Lower lobe of right lung (tissue), 2 donors: ENCODE measurements at places on chromosomes 5 and 9. TPM values are rescaled to one million over a fixed set of nuclear protein-coding genes. Genes with fewer than 3 reads are reported as not detected.

DNA sequence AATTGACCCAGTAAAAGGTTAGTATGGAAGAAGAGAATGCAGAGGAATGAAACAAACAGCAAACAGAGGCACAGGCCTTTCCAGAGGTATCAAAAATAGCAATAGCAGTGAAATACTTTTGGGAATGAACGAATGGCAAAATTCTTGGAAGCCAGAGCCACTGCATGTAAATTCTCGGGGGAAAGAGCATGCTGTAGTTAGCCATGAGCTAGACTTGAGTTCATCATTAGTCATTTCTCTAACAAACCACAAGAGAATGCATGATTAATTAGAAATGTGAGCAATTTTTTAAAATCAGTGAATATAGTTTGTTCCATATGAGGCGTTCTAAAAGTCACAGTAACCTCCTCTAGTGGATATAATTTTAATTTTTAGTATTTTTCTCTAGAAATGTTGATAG, 170.3 kb upstream of the PRR16 start:
- no peaks in the 10 kb centered on the region for H3K36me3 ChIP-seq
- H3K4me1 ChIP-seq = no peaks in the 10 kb centered on the region
- H3K27ac ChIP-seq = no peak overlapping the region
- no peak for DNase-seq

DNA sequence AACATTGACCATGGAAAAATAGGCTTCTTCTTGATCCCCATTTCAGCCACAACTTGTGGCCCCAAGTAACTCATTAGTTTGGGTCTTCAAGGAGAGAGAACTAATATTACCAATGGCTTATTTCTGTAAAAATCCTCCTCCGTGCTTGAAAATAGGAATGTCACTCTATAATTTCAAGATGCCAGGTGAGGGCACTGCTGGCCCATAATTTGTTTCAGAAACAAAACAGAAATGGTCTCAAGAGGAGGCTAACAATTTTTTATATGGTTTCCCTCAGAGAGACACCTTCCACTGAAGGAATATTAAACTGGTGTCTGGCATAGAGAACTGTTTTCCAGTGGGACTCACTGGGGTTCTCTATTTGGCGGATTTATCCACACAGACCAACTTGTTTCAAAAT, 437.0 kb upstream of the TRPC7 start:
- no peaks in the 10 kb centered on the region for H3K36me3 ChIP-seq
- H3K27me3 ChIP-seq = no peaks in the 10 kb centered on the region
- DNase-seq = no peak
- no peak overlapping the region for H3K4me3 ChIP-seq
- H3K27ac ChIP-seq = no peak overlapping the region

Gene SPATA31A3
- not detected for total RNA-seq

Gene TMEM171
- not detected for total RNA-seq

DNA sequence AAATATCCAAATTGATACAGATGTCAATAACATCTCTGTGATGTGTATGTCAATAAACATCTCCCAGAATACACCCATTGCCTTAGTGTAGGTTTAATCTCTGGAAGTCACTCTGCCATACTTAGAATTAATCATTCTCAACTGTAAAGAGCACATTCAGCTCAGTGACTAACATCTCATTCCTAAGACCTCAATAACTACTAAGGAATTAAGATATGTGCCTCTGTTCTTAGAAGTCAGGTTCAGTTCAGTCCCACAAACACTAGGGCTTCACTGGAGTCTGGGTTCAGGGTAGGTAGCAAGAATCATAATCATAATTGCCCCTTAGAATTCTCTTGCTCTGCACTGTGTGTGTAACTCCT, 31.7 kb downstream of the UGCG start:
- H3K27me3 ChIP-seq = no peaks in the 10 kb centered on the region
- no peak for DNase-seq
- H3K36me3 ChIP-seq = peaks cover 75% of the 10 kb centered on the region

Gene SYNPO
- 90.6 TPM for total RNA-seq

DNA sequence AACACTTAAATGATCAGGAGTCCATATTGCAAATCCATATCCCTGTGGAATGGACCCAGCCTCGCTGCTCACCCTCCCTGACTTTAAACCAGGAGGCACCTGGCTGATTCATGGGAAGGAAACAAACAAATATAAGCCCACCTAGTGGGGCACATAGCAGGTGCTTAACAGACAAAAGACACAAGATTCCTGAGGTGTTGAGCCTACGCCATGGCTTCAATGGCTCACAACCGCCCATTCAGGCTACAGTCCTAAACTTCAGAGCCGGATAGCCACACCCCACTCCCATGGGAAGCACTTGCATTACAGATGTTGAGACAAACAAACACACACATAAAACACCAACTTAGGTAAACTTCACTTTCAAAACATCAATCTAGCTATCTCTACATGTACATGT, 359.9 kb downstream of the ICE1 start:
- no peaks in the 10 kb centered on the region for H3K4me1 ChIP-seq
- H3K27me3 ChIP-seq = no peaks in the 10 kb centered on the region
- no peak overlapping the region for H3K4me3 ChIP-seq

GRCh38 chr5:14502294-14502690, 79.3 kb upstream of the OTULINL start:
- H3K4me1 ChIP-seq = no peaks in the 10 kb centered on the region
- H3K27ac ChIP-seq = no peak overlapping the region
- DNase-seq = no peak
- H3K4me3 ChIP-seq = no peak overlapping the region
- peaks cover 100% of the 10 kb centered on the region for H3K36me3 ChIP-seq

Gene INSL6
- total RNA-seq = not detected

DNA sequence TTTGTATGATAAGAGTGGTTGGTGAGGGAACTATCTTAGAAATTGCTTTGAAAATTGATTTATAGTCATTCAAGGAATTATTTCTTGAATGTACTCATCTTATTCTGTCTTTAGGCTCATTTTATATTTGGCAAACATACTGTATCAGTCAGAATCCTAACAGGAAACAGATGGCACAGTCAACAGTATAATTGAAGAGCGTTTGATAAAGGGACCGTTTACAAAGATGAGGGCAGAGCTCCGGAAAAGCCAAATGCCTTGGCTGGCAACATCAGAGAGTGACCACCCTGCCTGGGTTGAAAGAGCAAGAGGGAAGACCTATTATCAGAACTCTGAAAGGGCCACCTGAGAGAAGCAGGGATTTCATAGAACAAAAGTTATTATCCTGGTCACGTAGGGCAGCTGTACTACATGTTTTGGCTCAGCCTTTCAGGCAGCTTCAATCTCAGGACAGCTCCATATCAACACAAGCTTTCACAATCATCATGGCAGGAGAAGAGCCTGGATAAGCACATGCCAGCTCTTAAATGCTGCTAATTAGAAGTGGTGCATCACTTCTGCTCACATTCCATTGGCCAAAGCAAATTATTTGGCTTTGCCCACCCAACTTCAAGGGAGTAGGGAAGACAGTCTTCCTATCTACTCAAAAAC, 47.2 kb upstream of the ARL15 start:
- no peaks in the 10 kb centered on the region for H3K4me1 ChIP-seq

- no peak overlapping the region for H3K4me3 ChIP-seq
- DNase-seq = no peak
- H3K27ac ChIP-seq = no peak overlapping the region
- no peaks in the 10 kb centered on the region for H3K36me3 ChIP-seq
These were observed 1013.9 kb downstream of the EFNA5 start for GRCh38 chr5:106656821-106657220.

DNA sequence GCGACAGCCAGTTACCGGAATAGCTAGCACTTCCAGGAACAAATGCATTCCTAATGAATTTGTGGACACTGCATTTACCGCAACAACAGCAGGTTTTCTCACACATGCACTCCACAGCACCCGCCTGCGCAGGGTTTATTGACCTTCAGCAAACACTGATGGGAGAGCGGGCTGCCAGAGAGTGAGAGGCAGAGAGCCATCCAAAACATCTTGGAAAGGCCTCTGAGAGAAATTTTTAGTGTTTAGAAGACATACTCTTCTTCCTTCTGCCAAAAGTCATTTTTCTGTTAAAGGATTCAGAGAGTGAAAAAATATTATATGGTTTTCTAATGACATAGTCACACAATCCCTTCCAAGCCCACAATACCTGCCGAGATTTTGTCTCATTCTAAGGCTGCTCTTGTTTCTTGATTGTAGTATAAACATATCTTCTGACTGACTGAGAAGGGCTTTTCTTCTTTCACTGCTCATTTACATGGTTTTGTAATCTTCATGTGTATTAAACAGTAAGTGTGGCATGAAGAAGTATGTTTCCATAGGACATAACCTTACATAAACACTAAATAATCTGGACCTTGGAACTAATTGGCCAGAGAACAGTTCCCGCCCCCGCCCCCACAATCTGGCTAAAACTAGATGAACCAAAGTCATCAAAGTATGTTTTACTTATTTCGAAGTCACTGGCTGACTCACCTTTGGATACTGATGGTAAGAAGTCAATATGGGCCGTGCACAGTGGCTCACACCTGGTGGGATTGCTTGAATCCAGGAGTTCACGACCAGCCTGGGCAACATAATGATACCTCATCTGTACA, 432.5 kb upstream of the MEF2C start:
- no peak overlapping the region for H3K4me3 ChIP-seq
- no peaks in the 10 kb centered on the region for H3K4me1 ChIP-seq
- DNase-seq = peak; percentile 57
- no peaks in the 10 kb centered on the region for H3K27me3 ChIP-seq

DNA sequence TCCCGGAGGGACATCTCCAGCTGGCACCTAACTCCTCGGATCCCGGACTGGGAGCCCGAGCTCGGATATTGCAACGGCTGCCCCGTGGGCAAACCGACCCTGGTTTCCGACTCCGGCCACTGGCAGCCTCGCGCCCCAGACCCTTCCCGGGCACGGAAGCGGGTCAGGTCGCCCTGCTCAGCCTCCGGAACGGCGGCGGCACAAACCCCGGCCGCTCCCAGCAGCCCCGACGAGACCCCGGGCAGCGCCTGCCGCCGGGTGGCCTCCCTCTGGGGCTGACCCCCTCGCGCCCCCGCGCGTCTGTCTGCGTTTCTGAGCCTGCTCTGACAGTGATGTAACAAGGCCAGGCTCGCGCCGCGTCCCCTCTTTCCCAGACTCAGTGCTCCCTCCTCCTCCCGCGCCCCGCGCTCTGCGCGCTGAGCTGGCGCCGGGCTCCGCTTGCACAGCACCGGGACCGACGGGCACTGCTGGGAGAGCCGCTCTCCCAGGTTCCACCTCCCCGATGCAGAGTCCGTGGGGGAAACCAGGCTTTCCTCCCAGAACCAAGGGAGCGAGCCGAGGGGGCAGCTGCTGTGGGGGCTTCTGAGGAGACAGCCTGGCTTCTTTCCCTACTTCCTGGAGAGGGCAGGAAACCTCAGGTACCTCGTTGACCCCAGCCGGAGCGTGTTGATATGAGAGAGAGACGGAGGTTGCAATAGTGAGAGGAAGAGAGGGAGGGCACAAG, at the start of gene TMEM215:
TSS of gene TMEM215 (plus strand) at position 373 of the 724 bp plus-strand sequence. CDS start 644 bp downstream, outside the sequence.
- DNase-seq = peak; percentile 37
- H3K27ac ChIP-seq = no peak within 1 kb of the TSS
- no peaks in the 10 kb centered on the region for H3K4me1 ChIP-seq
- peak within 1 kb of the TSS; percentile 23 for H3K4me3 ChIP-seq
- no peaks in the 10 kb centered on the region for H3K36me3 ChIP-seq
- peaks cover 50% of the 10 kb centered on the region for H3K27me3 ChIP-seq

DNA sequence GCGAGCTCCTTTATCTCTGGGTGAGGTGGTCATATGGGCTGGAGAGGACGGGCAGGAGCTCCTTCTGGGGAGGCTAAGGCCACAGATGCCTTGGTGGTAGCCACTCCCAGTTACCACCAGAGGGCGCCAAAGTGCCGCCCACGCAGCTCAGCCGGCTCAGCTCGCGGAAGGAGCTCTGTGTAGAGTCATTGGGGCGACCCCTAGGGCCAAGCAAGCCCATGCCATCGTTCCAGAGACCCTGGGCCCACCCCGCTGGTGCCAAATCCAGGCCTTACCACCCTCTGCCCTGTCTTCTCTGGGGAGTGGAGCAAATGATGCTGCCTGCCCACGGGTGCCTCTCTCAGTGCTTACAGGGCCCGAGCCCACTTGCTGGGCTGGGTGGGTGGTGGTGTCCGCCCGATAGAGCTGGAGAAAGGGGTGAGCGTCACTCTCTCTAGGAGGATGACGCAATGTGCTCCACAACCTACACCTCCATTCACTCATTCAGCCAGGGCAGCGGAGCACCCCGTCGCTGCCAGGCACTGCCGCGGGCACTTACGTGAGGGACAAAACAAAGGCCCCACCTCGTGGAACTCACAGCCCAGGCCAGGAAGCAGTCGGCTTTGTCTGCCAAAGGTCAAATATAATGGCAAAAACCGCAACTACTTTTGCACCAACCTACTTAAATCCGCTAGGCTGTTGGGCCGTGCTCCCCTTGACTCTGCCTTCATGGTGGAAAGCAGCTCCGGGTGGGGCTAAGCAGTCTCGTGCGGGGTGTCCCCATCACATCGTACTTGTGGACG, 13.8 kb downstream of the TSPAN17 start:
- peaks cover 25% of the 10 kb centered on the region for H3K4me1 ChIP-seq
- H3K36me3 ChIP-seq = peaks cover 16% of the 10 kb centered on the region
- DNase-seq = peak; percentile 81
- no peak overlapping the region for H3K27ac ChIP-seq
- H3K27me3 ChIP-seq = peaks cover 9% of the 10 kb centered on the region

Gene DAB2IP
- 54.1 TPM for total RNA-seq

GRCh38 chr9:105360344-105360743, 87.5 kb upstream of the FSD1L start:
- no peak overlapping the region for H3K27ac ChIP-seq
- H3K4me3 ChIP-seq = no peak overlapping the region
- no peaks in the 10 kb centered on the region for H3K27me3 ChIP-seq

- no peaks in the 10 kb centered on the region for H3K27me3 ChIP-seq
- H3K27ac ChIP-seq = no peak overlapping the region
- no peaks in the 10 kb centered on the region for H3K4me1 ChIP-seq
These were observed 30.0 kb downstream of the DNAJC21 start for GRCh38 chr5:34959323-34959722.

- peaks cover 59% of the 10 kb centered on the region for H3K4me1 ChIP-seq
- H3K27me3 ChIP-seq = no peaks in the 10 kb centered on the region
- no peak overlapping the region for H3K4me3 ChIP-seq
- no peak for DNase-seq
These were observed 21.0 kb downstream of the DIAPH1 start for GRCh38 chr5:141597814-141598213.

Gene ACSL6
- total RNA-seq = 0.59 TPM

Gene FSD1L
- 7.2 TPM for total RNA-seq

- DNase-seq = peak; percentile 51
- H3K36me3 ChIP-seq = no peaks in the 10 kb centered on the region
- no peak within 1 kb of the TSS for H3K27ac ChIP-seq
- peaks cover 20% of the 10 kb centered on the region for H3K27me3 ChIP-seq
- peak within 1 kb of the TSS; percentile 50 for H3K4me3 ChIP-seq
- H3K4me1 ChIP-seq = peaks cover 9% of the 10 kb centered on the region
These were observed at the start of gene PRLR for GRCh38 chr5:35230038-35230611. PRLR (minus strand) TSS chr5:35230487; CDS start chr5:35089620, 140,867 bp downstream.

DNA sequence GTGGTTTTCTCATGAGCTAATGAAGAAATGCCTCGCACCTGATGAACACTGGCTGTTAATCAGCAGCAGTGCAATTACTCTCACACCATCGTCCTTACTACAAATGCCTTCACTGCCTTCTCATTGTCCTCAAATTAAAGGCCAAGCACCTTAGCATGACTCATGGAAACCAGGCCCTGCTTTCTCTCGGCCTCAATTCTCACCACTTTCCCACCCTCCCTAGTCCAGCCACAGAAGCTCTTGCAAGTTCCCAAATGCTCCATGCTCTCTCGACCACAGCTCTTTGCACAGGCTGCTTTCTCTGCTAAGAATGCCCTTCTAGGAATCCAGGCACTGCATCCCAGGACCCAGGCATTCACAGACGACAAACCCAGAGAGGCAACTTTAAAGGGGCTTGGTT, 94.6 kb upstream of the KLF4 start:
- no peaks in the 10 kb centered on the region for H3K27me3 ChIP-seq
- no peak for DNase-seq
- peaks cover 22% of the 10 kb centered on the region for H3K4me1 ChIP-seq
- no peak overlapping the region for H3K27ac ChIP-seq
- H3K36me3 ChIP-seq = no peaks in the 10 kb centered on the region
- no peak overlapping the region for H3K4me3 ChIP-seq

Gene SLC34A3
- not detected for total RNA-seq
